ENCODE measurements at places on chromosomes 1 and 21.
A peak's percentile ranks its signal among the peaks of the same experiment; 100 is the strongest.

DNA sequence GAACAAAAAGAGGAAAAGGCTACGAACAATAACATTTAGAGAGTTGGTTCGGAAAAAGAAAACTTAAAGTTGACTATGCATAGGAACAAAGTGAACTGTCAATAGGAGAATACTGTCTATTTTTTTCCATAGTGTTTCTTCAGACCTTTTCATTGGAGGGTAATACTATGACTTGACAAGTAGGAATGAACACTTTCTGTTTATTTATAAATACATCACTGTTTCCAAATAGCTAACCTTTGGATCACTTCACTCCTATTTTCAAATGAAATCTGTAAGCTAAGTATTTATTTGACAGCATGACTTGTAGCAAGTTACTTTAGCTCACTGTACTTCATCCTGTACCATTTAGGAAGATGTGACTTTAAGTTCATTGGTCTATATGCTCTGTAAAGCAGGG is 221.3 kb downstream of the COL24A1 start:
- DNase-seq: peak; percentile 12

DNA sequence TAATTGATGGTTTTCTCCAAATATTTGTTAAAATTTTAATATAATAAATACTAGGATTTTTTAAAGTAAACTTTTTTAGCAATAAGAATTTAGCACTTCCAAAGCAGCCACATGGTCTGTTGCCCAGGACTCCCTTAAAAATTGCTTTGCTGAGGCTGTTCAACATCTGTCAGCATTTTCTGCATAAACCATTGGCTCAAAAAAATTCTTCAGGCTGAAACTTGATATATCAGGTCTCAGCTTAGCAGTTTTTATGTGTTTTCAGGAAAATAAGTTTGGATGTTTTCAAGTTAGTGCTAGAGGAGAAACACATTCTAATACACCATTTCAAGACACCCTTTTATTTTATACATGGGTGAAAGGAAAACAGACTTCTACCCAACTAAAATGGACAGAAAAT is 69.1 kb upstream of the C1orf105 start:
- peak; percentile 33 for DNase-seq

GRCh38 chr1:2610036-2610959 is 22.5 kb downstream of the MMEL1 start:
- DNase-seq: no peak

DNA sequence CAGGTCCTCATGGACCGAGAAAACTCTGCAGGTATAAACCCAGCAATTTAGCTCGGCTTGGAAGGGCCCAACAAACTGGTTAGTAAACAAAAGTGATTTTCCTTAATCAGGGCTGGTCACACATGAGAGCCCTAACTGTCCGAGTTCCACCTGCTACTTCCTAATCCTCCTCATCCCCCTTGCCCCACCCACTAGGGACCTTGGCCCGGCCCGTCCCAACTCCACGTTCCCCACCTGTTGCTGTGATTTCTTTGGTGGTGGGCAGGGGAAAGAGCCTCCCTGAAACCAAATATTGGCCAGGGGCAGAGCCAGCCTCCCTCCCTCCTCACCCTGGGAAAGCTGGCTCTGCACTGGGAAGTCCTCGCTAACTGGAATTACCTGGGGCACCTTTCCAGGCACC is 304.2 kb upstream of the PROX1 start:
- no peak for DNase-seq
